Stimulated activated CD4-positive, alpha-beta T cell treated with anti-CD3 and anti-CD28 coated beads, Interleukin-1b, Interleukin-23, amount 100 ng/mL, for 1 hour (primary cell): ENCODE measurements at places on chromosomes 4 and X.

- DNase-seq: no peak
These were observed 152.7 kb upstream of the FTHL17 start for GRCh38 chrX:31224381-31225012.

DNA sequence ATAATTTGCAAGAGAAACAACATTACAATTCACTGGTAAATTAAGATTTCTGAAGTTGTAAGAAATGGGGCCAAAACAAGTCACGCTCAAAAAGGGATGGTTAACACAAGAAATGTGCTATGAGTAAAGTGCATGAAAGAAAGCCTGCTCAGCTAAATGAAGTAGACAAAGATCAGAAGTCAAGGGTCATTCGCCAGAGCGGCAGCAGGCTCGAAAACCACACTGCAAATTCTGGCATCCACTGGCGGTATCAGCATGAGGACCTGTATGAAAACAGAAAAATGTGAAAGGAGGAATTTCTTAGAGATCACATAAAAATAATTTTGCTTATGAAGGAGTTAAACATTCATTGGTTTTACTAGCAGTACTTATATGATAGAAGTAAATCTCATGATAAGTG, 49.6 kb downstream of the FBXL5 start:
- DNase-seq: no peak

DNA sequence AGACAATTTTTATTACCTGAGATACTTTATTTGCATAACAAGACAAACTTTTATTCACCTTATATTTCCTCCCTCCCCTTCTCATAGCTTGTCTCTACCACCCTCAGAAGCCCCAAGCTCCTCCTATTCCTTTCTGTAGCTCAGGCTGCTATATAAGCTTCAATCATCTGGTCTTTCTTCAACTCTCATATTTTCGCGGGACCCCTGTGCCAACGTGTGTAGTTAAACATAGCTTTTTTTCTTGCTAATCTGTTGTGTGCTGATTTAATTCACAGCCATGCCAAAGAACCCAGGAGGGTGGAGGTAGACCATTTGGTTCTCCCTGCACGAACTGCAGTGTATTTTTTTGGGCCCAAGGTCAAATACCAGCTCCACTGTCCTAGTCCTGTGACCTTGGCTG, 21.1 kb upstream of the CD38 start:
- no peak for DNase-seq

GRCh38 chr4:185560316-185560715, 25.0 kb upstream of the PDLIM3 start:
- DNase-seq: no peak

DNA sequence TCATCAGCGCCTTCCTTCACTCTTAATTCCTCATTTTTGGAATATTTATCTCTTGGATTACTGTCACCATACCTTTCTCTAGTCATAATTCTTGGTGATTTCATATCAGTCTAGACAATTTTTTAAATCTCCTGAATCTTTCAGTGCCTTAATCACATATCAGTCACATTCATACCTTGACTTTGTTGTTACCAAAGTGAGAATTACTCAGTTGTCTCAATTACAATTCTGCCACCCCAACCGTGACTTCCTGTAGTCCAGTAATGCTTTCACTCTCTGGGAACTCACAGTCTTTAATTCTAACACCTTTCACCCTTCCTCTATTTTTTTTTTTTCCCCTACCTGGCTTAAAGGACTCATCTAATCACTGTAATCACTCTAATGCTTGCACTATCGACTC, 1275.3 kb upstream of the TENM3 start:
- no peak for DNase-seq

- DNase-seq: no peak
These were observed 151.0 kb downstream of the VCX3A start for GRCh38 chrX:6383917-6384316.

DNA sequence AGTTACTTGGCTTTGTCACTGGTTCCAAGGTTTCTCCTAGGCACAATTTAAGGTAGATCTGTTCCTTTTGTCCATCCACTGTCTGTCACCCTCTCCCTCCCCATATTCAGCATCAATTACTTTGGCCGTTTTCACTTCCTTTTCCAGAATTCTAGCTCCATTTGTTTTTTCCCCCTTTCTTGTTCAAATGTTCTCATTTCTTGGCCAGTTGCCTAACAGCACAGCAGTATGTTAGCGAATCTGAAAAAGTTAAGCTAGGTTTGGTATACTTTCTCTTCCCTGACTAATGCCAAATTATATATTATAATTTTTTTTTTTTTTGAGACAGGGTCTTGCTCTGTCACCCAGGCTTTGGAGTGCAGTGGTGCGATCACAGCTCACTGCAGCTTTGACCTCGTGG, 409.1 kb upstream of the TEX13C start:
- no peak for DNase-seq

GRCh38 chr4:68962868-68963267, 11.3 kb upstream of the UGT2A3 start:
- DNase-seq: no peak

GRCh38 chr4:171588051-171588545, 225.1 kb upstream of the GALNTL6 start:
- DNase-seq: no peak

- no peak for DNase-seq
These were observed 7.8 kb upstream of the PPARGC1A start for GRCh38 chr4:23897564-23898109.

GRCh38 chr4:108820492-108821350, 57.9 kb upstream of the ETNPPL start:
- DNase-seq: no peak

GRCh38 chr4:138320030-138320429, 77.9 kb upstream of the SLC7A11 start:
- DNase-seq: no peak

GRCh38 chr4:97028785-97029184, 1114.5 kb downstream of the STPG2 start:
- DNase-seq: no peak

- DNase-seq: no peak
These were observed 113.7 kb upstream of the LSM6 start for GRCh38 chr4:146061610-146062334.

DNA sequence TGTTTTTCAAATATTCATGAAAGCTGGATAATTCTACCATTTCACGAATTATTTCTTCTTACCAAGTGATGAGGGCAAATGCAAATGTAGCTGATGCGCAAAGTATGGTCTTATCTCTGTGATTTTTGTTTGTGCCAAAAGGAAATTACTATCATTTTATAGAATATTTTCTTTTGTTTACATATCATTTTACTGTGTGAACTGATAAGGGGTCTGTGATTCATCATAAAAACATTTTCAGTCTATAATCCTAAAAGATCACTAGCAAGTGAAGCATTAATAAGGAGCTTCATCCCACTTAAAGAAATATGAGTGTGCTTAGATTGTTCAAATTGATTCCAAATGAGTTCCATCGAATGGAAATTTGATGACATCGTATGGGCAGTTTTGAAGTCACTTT, 694 bp downstream of the CSN3 start:
- no peak for DNase-seq

GRCh38 chr4:171880136-171880535, 66.9 kb downstream of the GALNTL6 start:
- DNase-seq: no peak

DNA sequence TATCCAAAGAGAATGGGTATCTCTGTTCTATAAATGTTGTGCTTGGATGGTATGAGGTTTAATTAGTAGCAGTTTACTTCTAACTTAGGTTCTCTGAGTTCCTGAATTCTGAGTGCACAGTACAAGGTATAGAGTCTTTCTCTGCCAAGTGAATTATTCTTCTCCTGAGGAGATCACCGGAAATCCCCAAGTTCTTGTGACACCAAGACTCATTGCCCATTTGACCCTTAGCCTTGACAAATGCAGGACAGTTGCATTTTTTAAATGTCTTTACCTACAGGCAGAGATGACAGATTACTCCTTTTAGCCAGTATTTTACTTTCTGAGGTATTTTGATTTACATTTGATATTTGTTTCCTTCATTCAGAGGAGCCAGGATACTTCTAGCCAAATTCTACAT, 72.9 kb downstream of the MAOA start:
- DNase-seq: no peak

- DNase-seq: no peak
These were observed 61.7 kb downstream of the MAML3 start for GRCh38 chr4:140092094-140092851.

DNA sequence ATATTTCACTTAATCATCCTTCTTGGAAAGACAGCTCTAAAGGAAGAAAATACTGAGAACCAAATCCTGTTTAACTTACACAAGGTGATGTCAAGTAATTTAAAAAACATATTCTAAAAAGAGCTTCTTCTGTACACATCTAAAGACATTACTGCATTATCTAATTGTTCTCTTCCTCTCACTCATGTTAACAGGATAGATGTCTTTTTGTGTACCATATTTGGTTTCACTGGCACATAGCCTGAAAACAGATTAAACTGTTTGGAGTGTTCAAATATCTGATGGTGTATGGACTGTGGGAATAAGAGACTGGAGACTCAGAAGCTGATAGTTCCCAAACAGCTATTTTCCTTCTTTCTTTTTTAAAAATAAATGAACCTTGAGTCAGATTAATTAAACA, 213.3 kb upstream of the MAB21L2 start:
- DNase-seq: no peak

GRCh38 chr4:100314057-100314456, 123.8 kb upstream of the DDIT4L start:
- DNase-seq: no peak

- DNase-seq: no peak
These were observed 345.7 kb downstream of the FBXO8 start for GRCh38 chr4:173937631-173938270.

DNA sequence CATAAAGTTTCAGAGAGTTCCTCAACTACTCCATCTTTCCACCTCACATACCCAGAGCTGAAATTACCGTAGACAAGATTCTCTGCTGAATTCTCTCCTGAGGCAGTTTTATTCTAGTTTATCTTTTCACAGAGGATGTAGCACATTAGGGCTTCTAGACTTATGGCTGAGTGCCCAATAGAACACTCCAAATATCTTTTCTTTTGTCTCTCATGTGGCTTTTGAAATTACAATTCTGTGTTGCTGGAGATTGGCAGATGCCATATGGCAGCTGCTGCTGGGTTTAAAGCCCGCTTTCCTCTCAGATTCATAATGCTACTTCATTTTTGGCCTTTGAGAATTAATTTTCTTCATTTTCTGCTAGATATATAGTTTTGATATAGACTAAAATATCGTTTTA, 107.6 kb upstream of the BANK1 start:
- no peak for DNase-seq

DNA sequence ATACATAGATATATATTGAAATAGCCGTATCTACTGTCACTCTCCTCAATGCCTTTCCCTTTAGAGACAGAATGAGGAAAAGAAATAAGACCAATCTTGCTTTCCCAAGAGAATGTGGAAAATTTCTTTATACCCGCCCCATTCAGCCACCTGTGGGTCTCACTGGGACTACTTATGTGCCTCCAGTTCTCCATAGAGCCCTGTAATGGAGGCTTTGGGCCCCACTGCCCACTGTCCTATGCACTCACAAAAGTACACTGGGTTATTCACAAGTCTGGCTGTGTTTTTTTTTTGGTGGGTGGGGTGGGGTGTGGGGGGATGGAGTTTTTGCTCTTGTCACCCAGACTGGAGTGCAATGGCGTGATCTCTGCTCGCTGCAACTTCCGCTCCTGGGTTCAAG, 70.4 kb upstream of the ELOVL6 start:
- DNase-seq: no peak

DNA sequence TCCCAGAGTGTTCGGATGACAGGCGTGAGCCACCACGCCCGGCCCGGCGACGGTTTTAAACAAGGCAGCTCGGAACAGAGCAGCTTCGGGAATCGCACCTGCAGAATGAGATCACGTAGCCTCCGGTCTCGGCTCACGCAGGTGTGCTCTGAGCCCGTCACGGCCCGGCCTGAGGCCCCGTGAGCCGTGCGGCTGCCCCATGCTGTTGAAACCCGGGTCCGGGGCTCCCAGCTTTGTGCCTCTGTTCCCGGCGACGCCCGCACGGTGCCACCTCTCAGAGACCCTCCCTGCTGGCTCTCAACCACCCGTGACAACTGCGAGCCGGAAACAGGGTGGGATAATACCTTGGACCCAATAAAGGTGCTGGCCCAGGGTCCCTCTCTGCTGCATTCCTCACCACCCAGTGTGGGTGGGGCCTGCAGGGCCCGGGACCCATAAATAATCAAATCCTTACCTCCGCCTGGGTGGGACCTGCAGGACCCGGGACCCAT, 13.4 kb upstream of the PLCXD1 start:
- no peak for DNase-seq

GRCh38 chr4:137363496-137363895, 168.8 kb downstream of the PCDH18 start:
- no peak for DNase-seq

DNA sequence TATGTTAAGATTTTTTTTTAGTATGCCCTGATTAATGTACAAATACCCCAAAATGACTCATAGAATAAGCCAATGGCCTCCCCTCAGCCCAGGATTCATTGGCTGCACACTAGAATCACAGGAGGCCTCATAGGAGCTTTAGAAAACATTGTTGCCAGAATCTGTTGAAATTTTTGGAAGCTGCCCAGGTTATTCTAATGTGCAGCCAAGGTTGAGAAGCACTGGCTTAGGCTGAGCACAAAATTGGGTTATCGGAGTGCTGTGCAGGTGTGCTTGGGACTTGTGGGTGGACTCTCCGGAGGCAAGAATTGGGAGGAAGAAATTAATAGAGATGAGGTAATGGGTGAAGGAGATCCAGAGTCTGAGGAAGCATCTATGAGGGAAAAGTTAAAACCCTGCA, 41.3 kb upstream of the VCX start:
- no peak for DNase-seq

GRCh38 chr4:184255361-184255760, 37.7 kb upstream of the ENPP6 start:
- DNase-seq: no peak

DNA sequence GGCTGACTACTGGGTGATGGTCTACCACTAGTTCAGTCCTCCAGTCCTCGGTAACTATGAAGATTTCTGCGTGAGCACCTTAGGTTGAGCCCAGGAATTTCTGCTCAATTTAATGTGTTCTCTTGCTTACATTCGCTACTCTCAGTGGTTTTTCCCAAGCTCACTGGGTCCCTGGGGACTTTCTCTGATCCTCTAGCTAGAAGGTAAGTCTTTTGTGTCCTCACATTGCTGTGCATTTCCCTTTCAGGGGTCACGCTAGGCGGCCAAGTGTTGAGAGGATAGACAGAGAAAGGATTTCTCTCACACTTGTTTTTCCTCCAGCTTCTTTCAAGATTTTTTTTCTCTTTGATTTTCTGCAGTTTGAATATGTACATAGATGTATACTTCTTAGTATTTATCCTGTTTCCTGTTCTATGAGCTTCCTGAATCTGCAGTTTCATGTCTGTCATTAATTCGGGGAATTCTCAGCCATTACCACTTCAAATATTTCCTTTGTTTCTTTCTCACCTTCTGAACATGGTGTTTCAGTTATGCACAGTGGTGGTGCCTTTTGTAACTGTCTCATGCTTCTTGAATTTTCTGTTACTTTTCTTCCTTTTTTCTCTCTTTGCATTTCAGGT, 17.5 kb downstream of the MAGEA9 start:
- DNase-seq: no peak

- DNase-seq: no peak
These were observed 67.8 kb downstream of the HOPX start for GRCh38 chr4:56613101-56613862.

- DNase-seq: no peak
These were observed 10.4 kb downstream of the AFP start for GRCh38 chr4:73446336-73446938.

GRCh38 chrX:108070891-108071290, 20.5 kb downstream of the PSMD10 start:
- no peak for DNase-seq
